ENCODE measurements at places on chromosomes 4 and X. TPM values are rescaled to one million over a fixed set of nuclear protein-coding genes. Genes with fewer than 3 reads are reported as not detected.

VEGFC gene
- total RNA-seq: 9.4 TPM

ANXA3 gene
- total RNA-seq: 60.0 TPM

DCAF12L1 gene
- total RNA-seq: not detected

RPA4 gene
- total RNA-seq: 0.10 TPM

MAGEA1 gene
- 0.05 TPM for total RNA-seq

TBC1D1 gene
- total RNA-seq: 23.9 TPM

DCK gene
- total RNA-seq: 18.6 TPM

PNCK gene
- total RNA-seq: 0.13 TPM

ARSJ gene
- total RNA-seq: 4.3 TPM

TEX11 gene
- total RNA-seq: not detected

PYURF gene
- 76.6 TPM for total RNA-seq

GCNA gene
- total RNA-seq: 1.9 TPM

OTC gene
- total RNA-seq: not detected

PLAC8 gene
- 1.1 TPM for total RNA-seq

RAB40AL gene
- total RNA-seq: not detected

PLXNB3 gene
- 3.5 TPM for total RNA-seq

FHDC1 gene
- total RNA-seq: 0.86 TPM

TBCK gene
- total RNA-seq: 2.7 TPM

DDX53 gene
- not detected for total RNA-seq

HPGDS gene
- not detected for total RNA-seq

RAI2 gene
- 0.14 TPM for total RNA-seq

MAGEA11 gene
- total RNA-seq: not detected

ADGRL3 gene
- 0.05 TPM for total RNA-seq

PRDM5 gene
- 2.7 TPM for total RNA-seq

ZNF630 gene
- 0.20 TPM for total RNA-seq

PCDH11X gene
- not detected for total RNA-seq

NRK gene
- not detected for total RNA-seq

CD38 gene
- total RNA-seq: 13.5 TPM

ZNF157 gene
- total RNA-seq: 0.05 TPM

PLP1 gene
- not detected for total RNA-seq

NMU gene
- total RNA-seq: 0.83 TPM

CT45A2 gene
- not detected for total RNA-seq

CABS1 gene
- not detected for total RNA-seq

PCYT1B gene
- not detected for total RNA-seq

NDST3 gene
- not detected for total RNA-seq

IL1RAPL1 gene
- total RNA-seq: not detected

DMRTC1B gene
- not detected for total RNA-seq

MAGEC3 gene
- not detected for total RNA-seq

CEP44 gene
- total RNA-seq: 5.6 TPM

MBTPS2 gene
- total RNA-seq: 24.9 TPM

PPARGC1A gene
- total RNA-seq: 0.12 TPM

CCKAR gene
- not detected for total RNA-seq

UNC5C gene
- not detected for total RNA-seq

All from A549 treated with Hydrocortisone at 1 μM for 4 hours (cell line).